ENCODE measurements at places on chromosomes 5 and 9. TPM values are rescaled to one million over a fixed set of nuclear protein-coding genes. Genes with fewer than 3 reads are reported as not detected.

DNA sequence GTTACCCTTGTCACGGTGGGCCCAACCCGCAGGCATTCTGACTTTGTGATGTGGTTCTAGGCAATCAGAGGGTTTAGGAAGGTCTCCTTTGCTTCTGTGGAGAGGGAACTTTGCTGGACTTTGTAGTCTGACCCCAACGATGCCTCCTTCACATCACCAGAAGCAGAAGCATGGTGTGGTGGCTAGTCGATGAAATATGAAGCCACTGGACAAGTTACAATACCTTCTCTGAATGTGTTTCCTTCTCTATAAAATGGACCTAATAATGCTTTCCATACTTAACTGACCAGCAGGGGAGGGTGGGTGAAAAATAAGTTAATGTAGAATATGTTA, 607 bp downstream of the SPEF2 start:
- DNase-seq: no peak

The PLAC8L1 gene
- not detected for total RNA-seq

DNA sequence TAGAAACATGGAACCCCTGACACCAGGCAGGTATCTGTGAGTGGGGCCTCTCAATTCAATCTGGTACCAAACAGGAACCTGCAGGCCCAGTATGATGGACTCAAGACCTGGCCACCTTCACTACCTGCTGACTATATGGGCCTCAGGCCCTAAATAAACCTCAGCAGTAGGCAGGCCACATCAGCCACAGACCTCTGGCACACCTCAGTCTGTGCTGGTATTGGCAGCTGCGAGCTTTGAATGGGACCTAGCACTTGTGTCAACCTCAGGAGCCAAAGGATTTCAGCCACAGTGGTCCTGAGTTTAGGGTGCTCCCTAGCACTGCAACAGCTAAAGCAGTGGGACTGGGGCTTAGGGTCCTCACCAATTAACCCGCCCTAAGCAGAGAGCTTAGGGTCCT, 325.5 kb downstream of the ZNF608 start:
- no peak for DNase-seq

DNA sequence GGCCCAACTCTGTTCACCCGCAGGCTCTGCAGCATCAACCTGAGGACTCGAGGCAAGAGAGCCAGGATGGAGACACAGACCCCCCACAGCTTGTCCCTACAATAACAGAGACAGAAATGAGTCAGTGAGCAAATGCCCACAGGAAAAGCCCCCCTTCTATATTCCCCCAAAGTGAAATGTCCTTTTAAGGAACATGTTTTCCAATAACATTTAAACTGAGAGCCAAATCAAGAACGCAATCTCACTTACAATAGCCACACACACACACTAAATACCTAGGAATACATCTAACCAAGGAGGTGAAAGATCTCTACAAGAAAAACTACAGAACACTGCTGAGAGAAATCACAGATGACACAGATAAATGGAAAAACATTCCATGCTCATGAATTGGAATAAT, 49.0 kb downstream of the TEX10 start:
- no peak for DNase-seq

DNA sequence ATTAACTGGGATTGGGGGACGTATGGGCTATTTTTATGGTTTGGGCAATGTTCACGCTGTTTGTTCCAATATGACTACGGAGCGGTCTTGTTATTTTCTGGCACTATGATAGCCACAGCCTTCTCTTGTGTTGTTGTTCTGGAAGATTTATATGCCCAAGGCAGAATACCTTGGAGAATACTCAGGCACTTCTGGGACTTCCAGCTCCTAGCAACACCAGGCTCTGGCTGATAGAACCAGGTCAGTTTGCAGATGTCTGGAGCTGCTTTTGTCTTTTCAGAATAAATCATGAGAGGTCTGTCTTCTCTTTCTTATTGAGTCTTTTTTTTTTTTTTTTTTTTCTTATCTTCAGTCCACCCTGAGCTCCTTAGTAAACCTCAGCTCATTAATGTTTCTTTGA, 262.5 kb downstream of the MED10 start:
- no peak for DNase-seq

The CENPK gene
- 18.4 TPM for total RNA-seq

The KCNT1 gene
- total RNA-seq: not detected

GRCh38 chr9:26950521-26950920, 3.5 kb upstream of the PLAA start:
- DNase-seq: no peak

DNA sequence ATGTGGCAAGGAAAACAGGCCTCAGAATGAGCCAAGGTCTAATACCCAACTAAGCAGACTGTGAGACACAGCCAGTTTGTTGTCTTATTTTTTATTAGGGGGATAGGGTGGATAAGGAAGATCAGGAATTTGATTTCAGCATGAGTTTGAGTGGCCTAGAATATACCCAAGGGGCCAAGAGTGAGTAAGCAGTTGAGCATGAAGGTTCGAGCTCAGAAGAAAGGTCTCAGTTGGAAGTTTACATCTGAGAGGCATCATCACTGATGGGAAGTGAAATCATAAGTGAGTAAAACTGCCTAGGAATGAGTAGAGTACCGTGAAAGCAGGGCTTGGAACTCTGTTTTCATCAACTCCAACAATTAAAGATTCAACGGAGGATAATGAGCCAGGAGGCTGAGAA, 12.6 kb downstream of the PSMD5 start:
- DNase-seq: no peak

The TLX3 gene
- 0.58 TPM for total RNA-seq

- DNase-seq: no peak
These were observed 196.6 kb downstream of the TTLL11 start for GRCh38 chr9:121896545-121896943.

GRCh38 chr5:135303582-135304173, 95.4 kb downstream of the MACROH2A1 start:
- DNase-seq: no peak

DNA sequence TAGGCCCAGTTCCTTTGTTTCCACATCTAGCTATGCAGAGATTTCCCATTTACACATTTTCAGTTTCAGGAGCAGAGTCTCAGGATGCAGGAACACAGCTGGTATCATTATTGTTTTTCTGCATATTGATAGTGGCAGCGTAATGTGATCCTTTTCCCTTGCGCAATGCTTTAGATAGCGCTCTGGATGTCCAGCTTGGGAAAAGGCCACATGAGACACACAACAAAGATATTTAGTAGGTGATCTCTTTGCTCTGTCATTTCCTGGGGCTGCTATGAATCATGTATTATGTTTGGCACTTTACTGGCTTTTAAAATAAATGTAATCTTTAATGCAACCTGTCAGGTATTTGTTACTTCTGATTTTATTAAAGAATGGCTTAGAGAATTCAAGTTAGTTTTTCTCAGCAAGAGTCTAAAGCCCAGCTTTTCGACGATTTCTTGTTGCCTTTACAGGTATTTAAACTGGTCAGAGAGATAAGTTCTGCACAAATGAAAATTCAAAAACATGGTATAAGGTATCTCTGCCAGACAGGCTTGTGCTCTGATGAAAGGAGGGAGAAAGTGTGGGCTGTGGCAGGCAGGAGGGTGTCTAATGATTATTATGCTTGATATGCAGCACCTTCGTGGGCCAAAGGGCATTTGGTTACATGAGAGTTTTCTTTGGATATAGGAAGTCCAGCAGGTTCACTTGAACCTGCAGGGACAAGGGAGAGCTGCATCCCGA, 42.2 kb downstream of the PTTG1 start:
- DNase-seq: no peak

DNA sequence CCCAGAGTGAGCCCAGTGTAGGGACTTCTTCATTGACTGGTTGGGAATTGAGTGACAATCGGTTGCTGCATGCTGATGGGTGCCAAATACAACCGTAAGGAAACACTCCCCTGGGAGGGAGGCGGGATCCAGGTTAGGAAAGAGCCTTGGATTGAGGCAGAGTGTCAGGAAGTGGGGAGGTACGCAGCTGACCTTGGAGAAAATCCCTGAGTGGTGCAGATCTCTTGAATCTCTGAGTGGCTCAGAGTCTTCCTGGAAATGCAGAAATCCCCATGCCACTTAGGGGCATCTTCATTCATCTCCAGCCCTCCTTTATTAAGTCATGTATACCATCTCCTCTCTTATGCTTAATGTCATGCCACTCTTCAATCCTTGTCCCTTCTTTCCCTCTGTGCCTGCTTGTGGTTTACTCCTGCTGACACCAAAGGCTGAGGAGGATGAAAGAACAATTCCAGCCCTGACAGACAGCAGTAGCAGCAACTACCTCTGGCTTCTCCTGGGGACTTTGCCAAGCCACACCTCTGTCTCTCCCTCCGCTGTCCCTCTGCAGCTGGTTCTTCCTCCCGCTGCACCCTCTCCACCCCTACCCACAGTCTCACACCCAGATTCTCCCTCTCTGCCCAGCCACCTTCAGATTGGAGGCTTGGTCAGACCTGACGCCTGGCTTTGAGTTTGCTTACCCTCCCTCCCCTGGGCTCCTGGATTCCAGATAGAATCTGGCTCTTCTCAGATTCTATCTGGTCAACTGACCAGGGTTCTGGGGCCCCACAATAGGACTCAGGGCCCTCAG, 14.1 kb upstream of the LCP2 start:
- no peak for DNase-seq

DNA sequence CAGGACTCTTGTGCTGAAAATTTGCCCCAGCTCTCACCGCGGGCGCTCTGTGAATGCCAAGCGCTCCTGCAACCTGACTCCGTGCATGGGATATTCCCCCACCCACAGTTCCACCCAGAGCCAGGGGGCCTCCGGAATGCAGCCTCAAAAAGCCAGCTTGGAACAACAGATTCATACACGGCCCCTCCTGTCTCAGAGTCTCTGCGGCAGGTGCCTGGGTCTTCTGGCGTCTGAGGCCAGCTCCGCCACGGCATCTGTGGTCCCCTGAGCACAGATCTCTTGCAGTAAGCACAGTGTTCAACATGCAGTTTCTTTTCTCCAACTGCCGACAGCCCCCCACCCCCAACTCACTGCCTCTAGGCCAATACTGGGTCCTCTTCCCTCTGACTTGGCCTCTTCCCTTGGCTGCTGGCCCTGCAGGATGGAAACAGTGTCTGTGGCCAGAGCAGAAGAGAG, 355.7 kb upstream of the IRX2 start:
- DNase-seq: no peak

- peak; percentile 7 for DNase-seq
These were observed 6.5 kb upstream of the CCDC192 start for GRCh38 chr5:127696683-127697082.

- no peak for DNase-seq
These were observed 32.1 kb downstream of the MTMR12 start for GRCh38 chr5:32280656-32281081.

DNA sequence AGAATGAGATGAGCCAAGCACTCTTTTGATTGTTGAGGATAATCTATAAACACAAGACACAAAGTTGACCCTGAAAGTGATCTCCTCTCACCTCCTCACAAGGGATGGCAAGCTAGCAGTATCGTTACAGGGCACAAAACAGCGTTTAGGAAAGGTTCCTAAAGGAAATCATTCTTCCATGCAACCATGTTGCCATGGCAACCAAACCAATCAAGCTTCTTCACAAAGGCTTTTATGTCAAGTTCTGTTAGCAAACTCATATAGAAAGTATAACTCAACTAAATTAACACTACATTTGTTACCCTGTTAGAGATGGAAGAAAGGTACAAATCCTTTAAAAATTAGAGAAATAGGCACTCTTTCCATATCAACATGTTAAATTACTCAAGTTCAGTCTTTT, 1016.8 kb upstream of the DMAC1 start:
- peak; percentile 29 for DNase-seq

- DNase-seq: no peak
These were observed 4.5 kb downstream of the RCL1 start for GRCh38 chr9:4796988-4797853.

The SCGB3A2 gene
- total RNA-seq: not detected

DNA sequence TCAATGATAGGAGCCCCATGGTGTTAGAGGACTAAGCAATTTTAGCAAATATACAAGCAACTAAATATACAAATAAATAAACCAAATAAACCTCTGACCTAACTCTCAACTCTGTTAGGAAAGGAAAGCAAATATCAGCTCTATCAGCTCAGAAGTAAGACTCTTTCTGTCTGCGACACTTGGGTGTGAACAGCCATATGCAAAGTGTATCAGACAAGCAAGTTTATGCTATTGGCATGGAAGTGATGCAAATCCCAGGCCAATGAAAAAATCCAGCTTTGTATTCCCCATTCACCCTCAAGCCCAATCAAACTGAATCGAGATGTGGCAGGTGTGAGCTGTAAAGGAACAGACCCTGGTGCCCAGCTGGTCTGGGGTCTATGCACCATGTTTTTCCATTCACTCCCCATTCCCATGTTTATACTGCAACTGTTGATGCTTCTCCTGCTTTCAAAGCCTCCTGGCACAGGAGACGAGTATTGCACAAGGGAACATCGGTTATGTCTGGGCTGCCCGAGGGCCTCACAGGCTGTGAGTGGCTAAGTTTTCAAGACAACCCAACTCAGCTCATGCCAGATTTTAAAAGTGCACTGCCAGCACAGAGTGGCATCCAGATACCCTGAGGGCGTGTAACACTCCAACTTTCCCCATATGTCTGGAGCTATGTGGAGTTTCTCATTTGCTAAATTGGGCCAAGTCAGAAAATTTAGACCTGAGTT, 73.1 kb downstream of the FEM1C start:
- DNase-seq: no peak

GRCh38 chr5:121640298-121640697, 211.4 kb upstream of the FTMT start:
- DNase-seq: no peak

Data from kidney epithelial cell (primary cell).